ENCODE measurements at places on chromosomes 1 and 21.

DNA sequence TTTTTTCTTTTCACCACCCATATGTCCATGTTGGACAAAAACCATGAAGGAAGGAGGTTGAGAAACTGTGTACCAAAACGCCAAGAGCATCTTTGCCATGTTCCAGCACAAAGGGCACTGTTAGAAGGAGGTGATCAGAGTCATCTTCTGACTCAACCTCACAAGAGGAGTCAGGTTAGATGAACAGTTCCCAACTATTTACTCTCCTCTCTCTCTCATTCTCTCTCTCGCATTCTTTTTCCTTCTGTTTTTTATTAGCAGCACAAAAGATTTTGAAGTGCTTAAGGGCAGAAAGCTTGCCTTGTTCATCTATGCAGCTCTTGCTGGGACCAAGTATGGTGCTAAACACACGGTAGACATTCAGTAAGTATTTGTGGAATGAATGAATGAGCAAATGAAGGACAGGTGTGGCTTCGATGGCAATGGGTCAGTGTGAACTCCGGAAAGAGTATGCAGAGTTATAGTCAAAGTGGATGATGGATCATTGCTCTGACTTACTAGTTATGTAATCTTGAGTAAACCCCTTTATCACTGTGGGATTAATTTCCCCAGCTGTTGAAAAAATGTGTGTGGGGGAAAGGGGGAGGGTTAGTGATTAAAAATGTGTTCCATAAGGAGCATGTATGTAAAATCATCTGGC, 33.9 kb downstream of the DDR2 start:
- no peak for DNase-seq

- no peak for DNase-seq
Observed at GRCh38 chr21:26948194-26948593, 18.7 kb downstream of the ADAMTS5 start.

DNA sequence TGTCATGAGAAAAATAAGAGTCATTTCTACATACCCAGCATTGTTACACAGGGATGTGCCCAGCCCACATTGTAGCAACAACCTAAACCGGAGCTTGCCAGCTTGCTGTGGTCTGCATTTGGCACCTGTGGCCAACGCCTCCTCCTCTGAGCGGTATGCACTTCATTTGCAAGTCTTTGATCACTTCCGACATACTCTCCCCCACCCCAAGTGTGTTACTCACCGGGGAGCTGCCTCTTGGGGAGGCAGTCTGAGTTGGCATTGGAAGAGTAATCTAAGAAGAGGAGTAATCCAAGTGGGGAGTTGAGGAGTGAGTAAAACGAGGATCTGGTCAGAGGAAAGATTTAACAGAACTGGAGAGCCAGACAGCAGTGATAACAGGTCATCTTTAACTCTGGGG, 3.8 kb downstream of the BCL9 start:
- peak; percentile 60 for DNase-seq

DNA sequence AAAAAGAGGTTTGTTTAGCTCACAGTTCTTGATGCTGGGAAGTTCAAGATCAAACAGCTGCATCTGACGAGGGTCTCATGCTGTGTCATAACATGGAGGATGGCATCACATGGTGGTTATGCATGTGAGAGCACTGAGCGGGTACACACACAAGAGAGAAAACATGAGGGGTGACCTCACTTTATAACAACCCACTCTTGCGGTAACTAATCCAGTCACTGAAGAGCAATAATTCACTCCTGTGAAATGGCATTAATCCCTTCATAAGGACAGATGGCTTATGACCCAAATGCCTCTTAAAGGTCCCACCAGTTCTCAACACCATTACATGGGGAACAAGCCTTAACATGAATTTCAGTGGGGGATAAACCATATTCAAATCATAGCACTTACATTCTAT, 23.2 kb upstream of the CHIT1 start:
- DNase-seq: no peak

- DNase-seq: no peak
Observed at GRCh38 chr21:18951271-18952038, 547.9 kb upstream of the TMPRSS15 start.

DNA sequence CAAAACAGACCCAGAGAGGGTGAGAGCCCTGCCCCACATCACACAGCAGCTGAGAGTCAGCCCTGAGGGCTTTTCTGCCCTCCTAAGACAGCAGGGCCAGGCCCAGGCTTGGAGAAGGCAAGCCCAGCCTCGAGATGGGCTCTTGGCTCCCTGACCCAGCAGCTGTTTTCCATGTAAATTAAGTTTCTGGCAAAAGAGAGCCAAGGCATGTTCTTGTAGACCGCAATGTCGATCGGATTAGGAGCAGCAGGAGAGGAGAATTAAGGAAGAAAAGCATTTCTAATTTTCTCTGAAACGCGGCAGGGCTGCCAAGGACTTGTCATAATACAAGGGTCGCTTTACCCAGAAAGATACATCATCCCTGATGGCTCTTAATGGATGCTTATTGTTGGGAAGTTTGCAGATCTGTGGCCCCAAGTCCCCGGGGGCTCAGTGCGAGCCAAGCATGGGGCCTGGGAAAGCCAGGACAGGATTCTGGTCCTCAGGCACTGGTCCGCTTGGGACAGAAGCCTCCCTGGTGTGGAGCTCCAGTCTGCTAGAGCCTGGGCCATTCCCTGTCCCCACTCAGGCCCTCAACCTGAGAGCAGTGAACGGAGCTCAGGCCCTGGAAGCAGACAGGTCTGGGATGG, 62.8 kb downstream of the DMRTB1 start:
- DNase-seq: no peak

DNA sequence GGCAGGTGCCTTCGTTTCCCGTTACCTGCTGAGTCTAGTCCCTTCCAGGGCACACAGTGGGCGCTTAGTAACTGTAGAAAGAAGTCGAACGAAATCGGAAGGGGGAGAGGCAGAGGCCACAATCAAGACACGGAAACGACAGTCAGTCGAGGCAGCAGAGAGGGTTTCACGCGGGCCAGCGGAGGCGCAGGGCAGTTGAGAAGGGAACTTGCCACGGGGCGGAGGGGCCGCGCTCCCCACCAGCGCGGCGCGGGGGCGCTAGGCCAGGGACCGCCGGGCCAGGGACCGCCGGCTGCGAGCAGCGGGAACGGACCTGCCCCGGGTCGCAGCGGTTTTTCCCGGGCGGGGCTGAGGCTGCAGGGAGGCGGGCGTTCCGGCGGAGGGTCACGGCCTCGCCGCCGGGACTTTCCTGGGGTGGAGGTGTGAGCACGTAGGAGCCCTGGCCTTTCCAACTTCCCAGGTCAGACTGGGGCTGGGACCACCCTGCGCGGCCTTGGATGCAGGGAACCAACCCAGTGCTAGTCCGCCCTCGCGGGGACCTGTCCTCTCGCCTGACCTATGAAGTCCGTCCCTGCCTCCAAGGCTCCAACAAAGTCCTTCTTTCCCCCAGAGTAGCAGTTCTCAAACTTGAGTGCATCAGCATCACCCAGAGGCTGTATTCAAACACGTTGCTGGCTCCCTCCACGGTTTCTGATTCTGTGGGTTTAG, 150.1 kb upstream of the FGGY start:
- peak; percentile 60 for DNase-seq

DNA sequence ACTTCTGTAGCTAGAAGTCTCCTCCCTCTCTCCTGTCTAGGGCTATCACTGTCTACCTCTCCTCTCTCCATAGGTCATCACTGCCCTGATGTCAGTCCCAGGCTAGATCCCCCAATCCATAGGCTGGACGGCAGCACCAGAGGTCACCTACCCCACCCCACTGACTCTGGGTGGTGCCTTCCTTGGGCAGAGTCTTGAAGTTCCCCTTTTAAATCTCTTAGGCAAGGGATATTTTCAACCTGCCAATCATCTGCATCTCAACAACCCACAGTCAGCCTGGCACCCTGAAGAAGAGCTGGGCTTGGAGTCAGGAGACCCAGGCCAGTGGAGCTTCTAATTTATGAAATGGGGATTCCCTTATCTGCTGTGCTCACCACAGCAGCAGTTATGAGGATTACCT, 13.2 kb downstream of the MYBPH start:
- no peak for DNase-seq

- no peak for DNase-seq
Observed at GRCh38 chr1:15424146-15424667, 14.0 kb upstream of the CTRC start.

All from stimulated activated effector memory CD8-positive, alpha-beta T cell treated with anti-CD3 and anti-CD28 coated beads, Interleukin-12 subunit alpha, Interleukin-12 subunit beta, amount 100 ng/mL, for 72 hours (primary cell).